SW 1271 (cell line): ENCODE measurements at places on chromosomes 2 and 18.
A peak's percentile ranks its signal among the peaks of the same experiment; 100 is the strongest.

DNA sequence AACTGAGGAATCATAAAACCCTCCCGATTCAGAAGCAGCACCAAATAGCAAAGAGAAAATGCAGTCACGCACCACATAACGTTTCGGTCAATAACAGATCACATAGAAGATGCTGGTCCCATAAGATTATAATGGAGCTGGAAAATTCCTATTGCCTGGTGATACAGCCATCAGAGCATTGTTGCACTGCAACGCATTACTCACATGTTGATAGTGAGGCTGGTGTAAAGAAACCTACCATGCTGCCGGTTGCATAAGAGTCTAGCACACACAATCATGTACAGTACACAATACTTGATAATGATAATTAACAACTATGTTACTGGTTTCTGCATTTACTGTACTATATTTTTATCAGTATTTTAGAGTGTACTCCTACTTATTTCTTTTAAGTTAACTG lies 32.5 kb downstream of the RNF152 start:
- no peak for DNase-seq

- no peak for DNase-seq
Measured at GRCh38 chr2:203500951-203501350, 34.1 kb downstream of the RAPH1 start.

- no peak for DNase-seq
Measured at GRCh38 chr2:29940706-29941105, 19.3 kb upstream of the ALK start.

DNA sequence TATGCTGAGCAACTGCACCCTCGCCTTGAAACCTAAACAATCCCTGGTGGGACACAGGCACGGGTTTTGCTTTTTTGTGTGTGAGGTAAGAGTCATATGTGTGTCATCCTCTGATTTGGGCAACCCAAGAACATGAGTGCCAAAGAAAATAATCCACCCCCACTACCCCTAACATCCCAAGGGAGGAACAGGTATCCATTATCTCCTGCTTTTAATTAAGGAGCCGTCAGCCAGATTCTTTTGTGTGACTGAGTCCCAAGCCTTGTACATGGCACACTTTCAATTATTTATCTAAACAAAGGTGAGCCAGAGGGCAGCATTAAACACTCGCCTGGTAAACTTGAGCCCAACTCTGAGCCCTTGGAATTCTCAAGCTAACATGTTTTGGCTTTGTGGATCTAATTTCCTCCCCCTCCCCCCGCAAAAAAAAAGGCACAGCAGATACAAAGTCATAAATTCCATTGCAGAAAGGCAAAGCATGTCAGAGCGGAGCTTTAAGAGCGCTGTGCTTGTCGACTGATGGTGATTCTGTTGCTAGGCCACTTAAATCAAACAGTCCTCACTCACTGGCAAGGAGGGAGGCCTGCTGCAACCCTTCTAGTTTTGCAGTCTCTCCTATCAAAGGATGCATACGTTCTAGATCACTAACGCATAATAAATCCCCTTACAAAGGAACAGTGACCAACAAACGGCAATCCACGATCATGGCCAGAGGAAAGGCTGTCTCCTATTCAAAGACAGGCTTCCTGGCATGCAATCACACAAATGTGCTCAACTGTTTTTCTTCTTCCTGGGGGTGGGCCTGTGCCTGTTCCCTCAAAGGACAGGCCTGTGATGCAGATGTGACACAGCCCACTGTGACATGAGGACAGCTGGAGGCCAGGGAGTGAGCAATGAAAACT lies 143.5 kb upstream of the LMAN1 start:
- DNase-seq = no peak

DNA sequence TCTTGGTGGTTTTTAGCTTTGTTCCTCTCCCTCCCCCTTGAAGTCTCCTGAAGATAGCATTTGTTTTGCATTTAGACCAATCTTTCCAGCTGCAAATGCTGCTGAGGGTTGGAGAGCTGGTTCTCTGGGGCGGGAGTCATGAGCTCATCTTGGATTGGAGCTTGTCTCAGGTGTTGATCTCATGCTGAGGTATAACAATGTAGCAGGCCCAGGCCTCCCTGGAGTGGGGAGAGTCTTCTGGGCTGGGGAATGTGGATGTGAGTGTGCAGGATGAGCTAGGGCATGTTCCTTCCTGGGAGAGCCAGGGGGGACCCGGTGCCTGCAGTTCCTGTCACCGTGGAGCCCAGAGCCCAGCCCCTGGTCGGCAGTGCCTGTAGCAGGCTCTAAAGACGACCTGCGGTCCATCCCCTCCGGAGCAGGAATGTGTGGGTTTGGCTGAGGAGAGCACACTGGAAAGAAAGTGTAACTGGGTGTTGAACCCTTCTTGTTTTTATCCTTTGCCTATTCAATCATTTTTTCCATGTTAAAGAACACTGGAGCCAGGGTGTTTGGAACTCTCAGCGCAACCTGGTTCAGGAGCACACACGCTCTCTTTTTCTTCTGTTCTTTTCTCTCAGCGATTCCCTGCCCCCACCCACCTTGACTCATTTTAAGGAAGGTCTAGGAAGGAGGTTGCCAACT lies 2.7 kb downstream of the ZNF532 start:
- DNase-seq = no peak

- DNase-seq = no peak
Measured at GRCh38 chr18:49214706-49215105, 245.7 kb downstream of the DYM start.

- no peak for DNase-seq
Measured at GRCh38 chr2:3712831-3713503, 9.6 kb downstream of the DCDC2C start.

GRCh38 chr18:57008001-57008686 lies 138.7 kb upstream of the BOD1L2 start:
- DNase-seq = no peak

- no peak for DNase-seq
Measured at GRCh38 chr2:226337941-226338600, 461.5 kb downstream of the IRS1 start.

GRCh38 chr2:6777626-6778025 lies 88.1 kb downstream of the CMPK2 start:
- no peak for DNase-seq

- peak; percentile 29 for DNase-seq
Measured at GRCh38 chr2:171712051-171712450, 24.8 kb downstream of the DYNC1I2 start.

- DNase-seq = no peak
Measured at GRCh38 chr2:232871418-232871834, 1.4 kb downstream of the SNORC start.

DNA sequence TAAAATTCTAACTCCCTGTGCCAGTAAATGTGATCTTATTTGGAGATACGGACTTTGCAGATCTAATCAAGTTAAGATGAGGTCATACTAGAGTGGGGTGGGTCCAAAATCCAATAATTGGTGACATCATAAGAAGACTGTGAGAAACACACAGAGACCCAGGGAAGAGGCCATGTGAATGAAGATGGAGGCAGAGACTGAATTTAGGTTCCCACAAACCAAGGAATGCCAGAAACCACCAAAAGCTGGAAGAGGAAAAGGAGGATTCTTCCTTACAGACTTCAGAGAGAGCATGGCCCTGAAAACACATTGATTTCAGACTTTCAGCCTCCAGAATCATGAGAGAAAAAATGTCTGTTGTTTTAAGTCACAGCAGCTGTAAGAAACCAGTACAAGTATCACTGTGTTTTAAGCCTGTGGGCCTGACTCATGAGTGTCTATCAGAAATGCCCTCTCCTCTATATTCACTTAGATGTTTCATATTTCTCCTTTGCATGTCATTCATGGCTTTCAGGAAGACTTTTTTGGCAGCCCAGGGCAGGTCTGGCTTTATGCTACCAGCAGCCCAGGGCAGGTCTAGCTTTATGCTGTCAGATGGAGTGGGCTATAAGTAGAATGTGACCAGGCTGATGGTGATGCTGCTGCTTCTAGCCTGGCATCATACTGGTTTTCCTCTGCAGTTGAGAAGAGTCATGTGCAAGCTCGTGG lies 100.0 kb downstream of the SPOPL start:
- DNase-seq = no peak

DNA sequence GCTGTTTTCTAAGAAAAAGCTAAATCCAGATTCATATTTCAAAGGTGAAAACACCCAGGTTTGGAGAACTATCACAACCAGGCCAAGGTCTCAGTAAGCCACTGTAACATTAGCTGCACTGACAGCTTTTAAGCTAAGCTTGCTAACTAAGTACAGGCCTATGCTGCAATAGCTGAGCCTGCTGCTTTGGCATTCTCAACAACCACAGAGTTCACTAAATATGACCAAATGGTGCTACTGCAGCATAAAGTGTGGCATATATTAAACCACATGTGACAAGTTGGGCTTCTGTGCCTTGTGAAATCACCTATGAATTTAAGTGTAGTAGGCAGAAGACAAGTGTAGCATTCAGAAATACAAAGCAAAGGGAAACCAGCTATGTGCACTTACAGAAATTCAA lies 206.7 kb downstream of the TCF4 start:
- DNase-seq = no peak

GRCh38 chr2:205700331-205701132 lies 18.2 kb downstream of the NRP2 start:
- DNase-seq = no peak

GRCh38 chr2:85525567-85525966 lies 13.4 kb upstream of the MAT2A start:
- no peak for DNase-seq

DNA sequence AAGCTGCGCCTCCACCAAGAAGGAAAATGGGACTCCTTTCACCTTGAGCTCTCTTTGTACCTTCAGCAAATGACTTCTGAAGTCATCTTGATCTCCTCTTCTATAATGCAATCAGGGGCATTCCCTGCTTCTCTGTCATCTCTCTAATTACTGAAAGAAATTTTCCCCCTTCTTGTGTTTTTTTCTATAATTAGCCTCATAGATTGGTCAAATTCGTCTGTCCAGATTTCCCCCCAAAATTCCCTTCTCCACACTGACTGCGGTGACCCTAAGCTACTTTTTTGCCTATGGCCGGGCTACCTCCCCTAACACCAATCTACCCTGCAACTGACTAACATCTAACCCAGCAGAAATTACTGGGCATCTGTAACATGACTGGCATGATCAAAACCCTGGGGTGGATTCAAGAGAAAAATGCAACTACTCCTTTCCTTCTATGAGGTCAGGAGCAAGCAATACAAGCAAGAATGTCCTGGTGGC lies 168.6 kb downstream of the BCL2 start:
- DNase-seq = no peak

- peak; percentile 38 for DNase-seq
Measured at GRCh38 chr2:95530734-95531133, 46.2 kb upstream of the TRIM43B start.

DNA sequence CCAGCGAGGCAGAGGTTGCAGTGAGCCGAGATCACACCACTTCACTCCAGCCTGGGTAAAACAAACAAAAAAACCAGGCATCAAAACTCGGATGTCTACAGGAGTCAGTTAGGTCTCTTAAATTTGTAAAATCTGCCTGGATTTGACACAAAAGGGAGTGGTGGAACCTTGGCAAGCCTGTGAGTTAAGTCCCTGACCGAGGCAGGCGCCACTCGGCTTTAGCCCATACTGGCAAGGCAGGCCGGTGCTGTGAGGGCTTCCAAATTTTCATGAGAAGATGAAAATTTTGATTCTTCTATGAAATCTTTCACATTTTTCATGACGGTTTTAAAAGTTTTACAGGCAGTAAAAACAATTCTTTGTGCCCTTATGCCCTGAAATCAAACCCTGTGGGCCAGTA lies 165.8 kb downstream of the FMNL2 start:
- no peak for DNase-seq
